ENCODE measurements at places on chromosomes 13 and 19.

- DNase-seq = no peak
Measured at GRCh38 chr19:23070353-23071146, 46.3 kb upstream of the ZNF730 start.

- DNase-seq = no peak
Measured at GRCh38 chr13:97435794-97436193, 1.8 kb downstream of the RAP2A start.

GRCh38 chr19:43687660-43687997, 17.7 kb upstream of the PLAUR start:
- DNase-seq = no peak

DNA sequence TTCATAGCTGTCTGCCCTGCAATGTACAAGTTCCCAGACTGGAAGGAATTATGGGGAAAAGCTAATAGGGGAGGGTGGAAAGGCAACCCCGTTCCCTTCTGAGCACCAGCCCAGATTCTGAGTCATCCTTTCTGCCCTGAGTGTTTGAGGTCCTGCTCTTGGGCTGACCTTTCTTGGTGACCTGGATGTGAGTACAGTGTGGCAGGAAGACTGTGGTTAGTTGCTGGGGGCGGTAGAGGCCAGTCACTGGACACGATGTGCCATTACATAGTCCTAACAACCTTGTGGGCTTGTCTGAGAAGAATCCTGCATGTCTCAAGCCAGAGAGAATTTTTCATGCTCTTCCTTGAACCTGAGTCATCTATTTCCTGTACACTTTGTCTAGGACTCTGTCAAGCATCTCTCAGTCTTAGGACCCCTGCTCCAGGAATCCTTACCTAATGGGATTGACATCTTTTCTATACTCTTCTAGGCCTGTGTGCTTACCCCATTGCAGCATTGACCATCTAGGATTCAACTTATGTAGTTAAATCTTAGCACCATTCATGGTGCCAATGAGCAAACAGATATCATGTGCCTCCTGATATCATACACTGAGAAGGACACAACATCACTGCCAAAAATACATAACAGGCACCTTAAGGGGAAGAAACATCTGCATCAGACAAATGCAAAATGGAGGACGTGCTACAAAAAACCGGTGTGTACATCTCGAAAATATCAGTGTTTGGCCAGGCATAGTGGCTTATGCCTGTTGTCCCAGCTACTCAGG, 8.1 kb upstream of the ANGPTL4 start:
- no peak for DNase-seq

DNA sequence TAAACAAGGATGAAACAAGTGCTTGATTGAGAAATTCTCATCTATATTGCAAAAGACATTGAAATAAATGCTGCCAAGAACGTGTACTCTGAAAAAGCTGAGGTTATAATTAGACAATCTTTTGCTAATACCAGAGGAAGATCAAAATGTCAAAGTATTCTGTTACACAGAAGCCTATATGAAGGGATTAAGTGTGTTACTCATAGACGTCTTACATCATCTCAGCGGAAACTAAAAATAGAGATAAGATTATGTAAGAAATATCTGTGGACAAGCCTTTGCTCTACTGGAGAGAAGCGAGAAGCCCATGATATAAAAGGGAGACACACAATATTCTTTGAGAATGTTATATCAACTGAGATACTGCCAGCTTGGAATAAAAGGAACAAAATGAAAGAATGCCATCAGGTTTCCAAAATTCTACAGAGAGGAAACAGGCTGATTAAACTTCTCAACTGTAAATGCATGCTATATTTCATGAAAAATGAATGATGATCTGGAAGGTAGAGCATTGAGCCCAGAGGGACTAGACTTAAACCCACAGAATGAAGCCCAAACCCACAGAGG, 699.0 kb downstream of the GPC5 start:
- DNase-seq = no peak

DNA sequence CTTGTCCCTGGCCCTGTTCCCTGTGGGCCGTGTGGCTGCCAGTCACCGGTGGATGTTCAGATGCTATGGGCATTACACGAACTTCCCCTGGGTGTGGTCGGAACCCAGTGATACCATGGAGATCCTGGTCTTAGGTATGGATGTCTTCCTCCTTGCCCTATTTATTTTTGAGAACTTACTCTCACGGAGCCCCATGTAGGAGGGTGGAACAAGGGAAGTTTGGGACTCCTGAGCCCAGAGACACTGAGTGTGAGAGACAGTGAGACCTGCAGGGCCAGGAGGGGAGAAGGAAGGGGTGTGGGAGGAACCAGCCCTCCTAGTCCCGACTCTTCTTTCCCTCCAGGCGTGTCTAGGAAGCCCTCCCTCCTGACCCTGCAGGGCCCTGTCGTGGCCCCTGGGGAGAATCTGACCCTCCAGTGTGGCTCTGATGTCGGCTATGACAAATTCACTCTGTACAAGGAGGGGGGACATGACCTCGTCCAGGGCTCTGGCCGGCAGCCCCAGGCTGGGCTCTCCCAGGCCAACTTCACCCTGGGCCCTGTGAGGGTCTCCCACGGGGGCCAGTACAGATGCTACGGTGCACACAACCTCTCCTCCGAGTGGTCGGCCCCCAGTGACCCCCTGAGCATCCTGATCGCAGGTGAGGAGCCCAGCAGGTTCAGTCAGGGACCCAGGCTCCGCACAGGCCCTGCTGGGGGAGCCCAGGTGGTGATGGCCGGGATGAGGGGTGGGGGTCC, 14.9 kb upstream of the KIR3DL3 start:
- no peak for DNase-seq
